ENCODE measurements at places on chromosomes 12 and 14. TPM values are rescaled to one million over a fixed set of nuclear protein-coding genes. Genes with fewer than 3 reads are reported as not detected.

Gene KRT74
- total RNA-seq, result not detected

Gene RHEBL1
- total RNA-seq, result 1.0 TPM

Gene CLEC2B
- 4.1 TPM for total RNA-seq

Gene CFAP54
- under 0.01 TPM for total RNA-seq

Gene OASL
- total RNA-seq, result 0.50 TPM

Gene DEPDC4
- 1.0 TPM for total RNA-seq

Gene PLEKHH1
- 2.7 TPM for total RNA-seq

Gene KRT82
- total RNA-seq, result not detected

Gene MRPS35
- total RNA-seq, result 74.2 TPM

Gene SERPINA10
- not detected for total RNA-seq

Gene B4GALNT3
- 4.7 TPM for total RNA-seq

Gene PRB2
- total RNA-seq, result not detected

Gene FBXO33
- 15.4 TPM for total RNA-seq

Gene OTOGL
- not detected for total RNA-seq

Gene TAS2R42
- not detected for total RNA-seq

Gene TEAD4
- total RNA-seq, result 5.9 TPM

Gene LRRC10
- total RNA-seq, result not detected

Gene SLC6A15
- 40.5 TPM for total RNA-seq

Gene ORMDL2
- total RNA-seq, result 35.2 TPM

Gene ANKLE2
- total RNA-seq, result 48.5 TPM

Gene ESRRB
- not detected for total RNA-seq

Gene ADGRD1
- total RNA-seq, result not detected

Gene GRIN2B
- total RNA-seq, result under 0.01 TPM

Gene LRRC43
- total RNA-seq, result 0.28 TPM

Gene ESR2
- total RNA-seq, result 0.07 TPM

Gene TBX3
- 2.4 TPM for total RNA-seq

Gene KCNA5
- total RNA-seq, result not detected

Gene HCAR1
- total RNA-seq, result not detected

Gene PRH2
- not detected for total RNA-seq

Gene EPYC
- total RNA-seq, result not detected

Gene CLEC2D
- total RNA-seq, result 1.4 TPM

Gene AMIGO2
- total RNA-seq, result 95.7 TPM

Gene NPAS3
- total RNA-seq, result not detected

Gene NOVA1
- total RNA-seq, result not detected

Gene PLCZ1
- not detected for total RNA-seq

Gene ATL1
- total RNA-seq, result 0.36 TPM

Gene MANSC4
- total RNA-seq, result not detected

Gene ACRBP
- total RNA-seq, result 0.50 TPM

Gene PMEL
- total RNA-seq, result 1.4 TPM

Gene DEGS2
- 1.2 TPM for total RNA-seq

Gene ANKRD52
- 40.3 TPM for total RNA-seq

Gene KRT2
- total RNA-seq, result not detected

Gene KMT2D
- total RNA-seq, result 24.9 TPM

Gene APOLD1
- 4.1 TPM for total RNA-seq

Gene SLC38A4
- total RNA-seq, result 2.8 TPM
